ENCODE measurements at places on chromosomes 1 and 21.

DNA sequence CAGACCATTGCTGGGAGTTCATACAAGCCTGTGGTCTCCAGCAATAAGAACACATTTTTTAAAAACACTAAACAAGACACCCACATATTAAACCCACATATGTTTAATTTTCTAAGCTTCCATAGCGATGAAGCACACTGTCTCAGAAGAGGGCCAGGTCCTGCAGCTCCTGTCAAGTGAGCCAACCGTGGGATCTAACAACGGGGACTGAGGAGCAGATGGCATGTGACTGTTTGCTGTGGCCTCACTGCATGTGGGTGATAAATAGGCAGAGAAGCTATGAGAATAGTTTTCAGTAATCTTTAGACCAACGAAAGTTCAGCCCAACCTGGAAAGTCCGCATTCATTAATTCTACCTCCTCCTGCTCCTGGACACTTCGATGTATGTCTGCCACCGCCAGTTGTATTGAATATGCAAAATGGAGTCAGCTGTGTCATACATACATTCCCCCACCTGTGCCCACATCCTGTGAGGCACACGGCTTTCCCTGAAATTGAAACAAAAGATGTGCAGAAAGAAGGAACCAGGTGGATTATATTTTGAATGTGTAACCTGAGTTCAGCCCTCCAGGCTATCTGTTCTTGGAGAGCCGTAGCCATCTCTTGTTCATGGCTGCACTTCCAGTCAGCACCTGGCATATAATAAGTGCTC lies 88.2 kb downstream of the MIS18A start:
- peak; percentile 62 for DNase-seq

DNA sequence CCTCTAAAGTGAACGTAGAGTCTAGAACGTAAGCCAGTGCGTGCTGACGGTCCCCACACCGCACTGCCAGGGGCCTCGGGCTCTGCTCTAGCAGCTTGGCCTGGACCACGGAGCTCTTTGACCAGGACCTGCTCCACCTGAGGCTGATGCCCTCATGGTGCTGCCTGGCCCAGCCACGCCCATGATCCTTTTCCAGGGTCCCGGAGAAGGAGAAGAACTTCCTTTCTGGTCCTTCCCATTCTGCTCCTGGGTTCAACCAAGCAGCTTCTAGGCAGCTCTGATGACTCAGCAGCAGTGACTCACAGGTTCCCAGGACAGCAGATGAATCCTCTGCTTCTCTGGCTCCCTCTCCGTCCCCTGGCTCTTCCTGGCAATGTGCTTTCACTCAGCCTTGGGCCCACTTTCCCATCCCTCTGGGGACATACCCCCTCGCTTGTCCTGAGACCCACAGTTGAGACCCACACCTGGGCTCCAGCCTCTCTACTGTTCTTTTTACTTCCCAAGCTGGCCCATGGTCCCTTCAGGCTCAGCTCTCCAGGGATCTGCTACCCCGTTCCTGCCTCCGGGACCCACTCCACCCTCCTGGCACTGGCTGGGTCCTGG lies 246.3 kb upstream of the RAB4A start:
- no peak for DNase-seq

DNA sequence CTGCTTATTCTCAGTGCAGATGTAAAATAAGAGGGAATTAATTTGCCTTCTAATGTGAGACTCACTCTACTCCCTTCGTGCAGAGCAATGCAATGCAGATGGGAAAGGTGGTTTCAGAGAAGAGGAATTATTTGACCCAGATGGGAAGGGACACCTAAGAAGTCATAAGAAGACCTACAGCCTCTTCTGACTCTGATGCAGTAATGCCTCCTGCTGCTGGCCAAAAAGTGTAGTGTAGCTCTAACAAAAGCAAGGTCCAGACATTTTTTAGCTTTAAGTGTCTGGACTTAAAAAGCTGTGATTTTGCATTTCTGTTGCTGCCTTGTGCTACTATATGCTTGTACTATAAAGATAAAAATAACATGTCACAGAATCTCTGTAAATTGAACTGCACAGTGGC lies 501.4 kb downstream of the TTLL7 start:
- no peak for DNase-seq

GRCh38 chr21:41258617-41259016 lies 58.0 kb upstream of the FAM3B start:
- DNase-seq: no peak

DNA sequence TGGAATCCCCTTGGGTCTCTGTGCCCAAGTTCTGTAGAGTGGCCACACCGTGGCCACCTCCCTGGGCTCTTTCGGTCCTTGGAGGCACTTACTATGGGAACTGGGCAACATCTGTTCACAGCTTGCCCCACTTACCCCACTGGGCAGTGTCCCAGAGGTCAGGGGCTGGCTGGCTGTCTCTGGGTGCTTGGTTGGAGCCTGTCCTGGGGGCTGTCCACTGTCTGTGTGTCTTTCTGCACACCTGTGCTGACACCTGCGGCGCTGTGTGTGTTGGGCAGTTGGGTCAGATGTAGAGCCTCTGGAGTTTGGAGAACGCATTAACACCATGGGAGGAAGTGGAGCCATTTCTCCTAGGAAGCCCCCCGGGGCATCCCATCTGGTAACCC lies 1.3 kb upstream of the TMEM54 start:
- no peak for DNase-seq

GRCh38 chr21:26130249-26130881 lies 40.2 kb downstream of the APP start:
- no peak for DNase-seq

GRCh38 chr21:15870819-15871218 lies 141.0 kb downstream of the USP25 start:
- no peak for DNase-seq

GRCh38 chr1:226872437-226872836 lies 2.0 kb downstream of the PSEN2 start:
- no peak for DNase-seq

DNA sequence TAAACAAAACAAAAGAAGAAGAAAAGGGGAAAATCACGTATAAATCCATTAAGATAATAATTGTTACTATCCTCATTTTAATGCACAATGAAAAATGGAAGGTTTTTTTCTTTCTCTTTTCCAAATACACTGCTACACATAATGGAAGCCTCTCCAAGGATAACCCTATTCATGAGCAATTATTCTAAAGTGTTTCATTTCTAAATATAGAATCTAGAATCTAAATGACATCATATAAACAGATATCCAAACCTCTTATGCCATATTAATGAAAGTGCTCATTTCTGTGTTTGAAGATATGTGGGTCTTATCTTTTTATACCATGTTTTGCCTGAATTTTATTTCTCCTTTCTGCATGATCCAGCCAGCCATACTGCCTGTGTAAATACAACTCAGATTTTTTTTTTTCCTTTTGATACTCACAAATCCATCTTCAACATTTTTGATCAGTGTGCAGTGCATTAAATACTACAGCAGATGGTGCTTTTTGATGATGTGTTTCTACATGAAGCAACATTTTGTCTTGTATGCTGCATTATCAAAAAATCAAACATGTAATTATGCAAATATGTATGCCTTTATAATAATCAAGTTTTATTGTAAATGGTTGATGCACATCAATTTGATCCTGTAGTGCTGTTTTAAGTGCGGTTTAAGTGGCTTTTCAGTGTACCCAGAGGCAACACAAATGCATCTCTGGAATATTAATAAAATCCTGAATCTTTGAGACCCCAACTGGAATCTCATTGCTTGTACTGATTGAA lies 625.6 kb upstream of the PTBP2 start:
- no peak for DNase-seq

GRCh38 chr1:212141404-212141803 lies 105.9 kb downstream of the DTL start:
- no peak for DNase-seq

DNA sequence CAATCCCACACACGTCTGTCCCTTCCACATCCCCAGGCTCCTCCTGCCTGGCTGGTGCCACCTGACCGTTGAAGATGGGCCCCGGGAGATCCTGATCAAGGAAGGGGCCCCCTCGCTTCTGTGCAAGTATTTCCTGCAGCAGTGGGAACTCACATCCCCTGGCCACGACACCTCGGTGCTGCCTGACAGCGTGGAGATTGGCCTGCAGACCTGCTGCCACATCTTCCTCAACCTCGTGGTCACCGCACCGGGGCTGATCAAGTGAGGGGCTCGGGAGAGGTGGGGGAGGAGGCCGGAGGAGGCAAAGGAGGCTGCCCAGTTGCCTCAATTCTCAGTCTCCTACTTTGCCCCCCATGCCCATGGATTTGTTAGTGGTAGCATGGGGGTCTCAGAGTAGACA lies 5.6 kb downstream of the NCDN start:
- no peak for DNase-seq

- DNase-seq: no peak
These were observed 15.8 kb downstream of the HSPG2 start for GRCh38 chr1:21921100-21921875.

DNA sequence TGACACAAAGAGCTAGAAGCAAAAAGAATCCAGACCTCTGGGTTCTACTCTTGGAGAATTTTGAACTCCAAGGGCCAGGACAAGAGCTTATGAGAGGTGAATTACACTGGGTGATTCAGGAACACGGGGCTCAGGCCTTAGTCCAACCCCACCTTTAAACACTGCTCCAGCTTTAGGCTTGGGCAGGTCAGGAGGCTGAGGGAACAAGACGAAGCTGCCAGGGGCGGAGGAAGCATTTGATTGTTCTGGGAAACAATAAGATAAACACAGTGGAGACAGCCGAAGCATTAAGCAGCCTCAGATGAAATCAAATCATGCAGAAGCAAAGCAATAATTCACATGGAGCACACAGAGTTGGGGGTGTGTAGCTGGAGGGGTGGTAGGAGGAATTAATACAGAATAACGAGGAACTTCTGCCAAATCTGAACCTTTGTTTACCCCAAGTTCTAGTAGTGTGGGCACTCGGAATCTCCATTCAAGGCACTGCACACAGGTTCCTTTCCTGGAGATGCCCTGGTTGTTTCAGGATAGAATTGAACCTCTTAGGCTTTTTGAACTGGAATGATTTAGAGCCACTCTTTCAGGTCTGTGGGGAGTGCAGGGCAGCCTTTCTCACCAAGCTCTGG lies 93.2 kb downstream of the PLXNA2 start:
- DNase-seq: no peak

GRCh38 chr21:33067043-33067442 lies 2.9 kb upstream of the OLIG1 start:
- DNase-seq: no peak

- peak; percentile 13 for DNase-seq
These were observed 1.5 kb downstream of the RO60 start for GRCh38 chr1:193060938-193061337.

GRCh38 chr1:225593414-225593813 lies 59.5 kb downstream of the ENAH start:
- no peak for DNase-seq

DNA sequence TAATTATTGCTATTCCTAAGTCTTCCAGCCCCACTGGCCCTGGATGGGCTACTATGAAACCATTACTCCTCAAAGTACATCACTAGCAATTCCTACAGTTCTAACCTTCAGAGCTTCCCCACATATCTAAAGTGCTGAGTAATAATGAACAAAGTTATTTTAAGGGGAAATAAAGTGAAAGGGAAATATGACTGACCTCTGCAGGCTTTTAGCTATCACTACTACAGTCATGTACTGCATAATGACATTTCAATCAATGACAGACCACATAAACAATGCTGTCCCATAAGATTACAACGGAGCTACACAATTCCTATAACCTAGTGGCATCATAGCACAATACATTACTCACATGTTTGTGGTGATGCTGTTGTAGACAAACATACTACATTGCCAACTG lies 32.5 kb upstream of the ASPM start:
- no peak for DNase-seq

DNA sequence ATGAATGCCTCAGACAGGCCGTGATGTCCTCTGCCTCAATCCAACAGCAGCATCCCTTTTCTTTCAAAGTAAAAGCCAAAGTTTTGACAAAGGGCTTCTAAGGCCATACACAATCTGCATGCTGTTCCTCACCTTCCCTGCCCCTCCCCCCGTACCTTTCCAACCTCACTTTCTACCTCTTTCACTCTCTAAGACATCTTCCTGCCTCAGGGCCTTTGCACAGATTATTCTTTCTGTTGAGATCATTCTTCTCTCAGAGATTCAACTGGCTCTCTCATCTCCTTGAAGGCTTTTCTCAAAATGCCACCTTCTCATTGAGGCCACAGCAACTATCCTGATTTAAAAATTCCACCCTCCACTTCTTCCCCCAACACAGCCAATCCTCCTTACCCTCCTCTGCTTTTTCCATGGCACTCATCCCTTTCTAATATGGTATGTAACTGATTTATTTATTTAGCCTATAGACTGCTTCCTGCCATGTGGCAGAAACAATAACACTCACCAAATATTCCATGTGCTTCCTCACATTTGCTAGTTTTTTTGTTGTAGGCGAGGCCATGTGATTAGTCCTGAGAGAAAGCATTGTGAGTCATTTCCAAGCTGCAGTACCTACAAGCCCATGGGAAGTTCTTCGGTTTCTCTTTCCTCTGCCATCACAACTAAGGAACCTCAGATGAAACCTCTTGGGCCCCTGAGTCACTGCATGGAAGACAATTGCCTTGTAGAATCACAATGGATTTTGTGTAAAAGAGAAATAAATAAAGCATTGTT lies 58.7 kb upstream of the GADD45A start:
- DNase-seq: no peak

GRCh38 chr1:94529416-94529815 lies 12.1 kb downstream of the F3 start:
- no peak for DNase-seq

GRCh38 chr1:26321315-26322041 lies 3.7 kb downstream of the CD52 start:
- peak; percentile 87 for DNase-seq

DNA sequence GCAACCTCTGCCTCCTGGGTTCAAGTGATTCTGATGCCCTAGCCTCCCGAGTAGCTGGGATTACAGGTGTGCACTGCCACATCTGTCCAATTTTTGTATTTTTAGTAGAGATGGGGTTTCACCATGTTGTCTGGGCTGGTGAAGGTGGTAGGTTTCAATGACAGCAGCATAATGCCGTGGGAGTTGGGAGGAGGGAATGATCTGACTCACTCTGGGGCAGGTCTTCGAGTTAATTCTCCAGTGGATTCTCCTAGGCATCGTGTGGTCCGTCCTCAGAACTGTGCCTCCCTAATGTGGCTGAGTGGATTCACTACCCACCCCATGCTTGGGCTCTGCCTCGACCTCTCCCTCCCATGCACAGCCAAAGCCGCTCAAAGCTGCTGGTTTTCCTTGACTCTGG lies 1.7 kb upstream of the GPR37L1 start:
- no peak for DNase-seq

GRCh38 chr1:113663165-113663951 lies 95.9 kb downstream of the PHTF1 start:
- no peak for DNase-seq

- no peak for DNase-seq
These were observed 60.3 kb upstream of the JUN start for GRCh38 chr1:58844176-58844575.

Measured in cerebellar cortex (tissue), 1 donor.